ENCODE measurements at places on chromosomes 4 and X.
A peak's percentile ranks its signal among the peaks of the same experiment; 100 is the strongest.

- H3K4me3 ChIP-seq, result no peak overlapping the region
- H3K27ac ChIP-seq, result peak overlapping the region; percentile 82
- no peak for DNase-seq
- no peaks in the 10 kb centered on the region for H3K27me3 ChIP-seq
- H3K4me1 ChIP-seq, result peaks cover 53% of the 10 kb centered on the region
Observed at GRCh38 chrX:72120837-72121236, 10.9 kb downstream of the RTL5 start.

GRCh38 chr4:84495118-84495793, 3.8 kb downstream of the NKX6-1 start:
- peaks cover 46% of the 10 kb centered on the region for H3K4me1 ChIP-seq
- no peak for DNase-seq
- no peak overlapping the region for H3K4me3 ChIP-seq
- H3K36me3 ChIP-seq, result no peaks in the 10 kb centered on the region
- peaks cover 100% of the 10 kb centered on the region for H3K27me3 ChIP-seq
- no peak overlapping the region for H3K27ac ChIP-seq

- H3K36me3 ChIP-seq, result no peaks in the 10 kb centered on the region
- DNase-seq, result no peak
- H3K27ac ChIP-seq, result no peak overlapping the region
- no peak overlapping the region for H3K4me3 ChIP-seq
Observed at GRCh38 chr4:80967346-80967745, 63.2 kb upstream of the BMP3 start.

DNA sequence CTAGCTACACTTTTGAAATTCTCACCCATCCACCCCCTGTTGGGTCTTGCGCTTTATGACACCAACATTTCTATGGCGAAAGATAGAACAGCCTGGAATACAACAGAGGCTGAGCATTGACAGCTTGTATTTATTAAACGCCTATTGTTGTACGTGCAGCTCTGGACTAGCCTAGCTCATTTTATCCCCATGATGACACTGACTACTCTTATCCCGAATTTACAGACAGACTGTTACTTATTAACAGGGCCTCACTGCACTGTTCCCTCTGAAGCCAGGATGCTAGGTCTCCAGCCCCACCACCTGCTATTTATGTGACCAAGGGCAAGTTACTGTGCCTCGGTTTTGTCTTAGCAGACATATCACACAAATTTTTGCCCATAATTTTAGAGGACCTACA, 1.0 kb upstream of the RFC1 start:
- no peaks in the 10 kb centered on the region for H3K27me3 ChIP-seq
- no peaks in the 10 kb centered on the region for H3K36me3 ChIP-seq
- H3K4me3 ChIP-seq, result no peak overlapping the region

DNA sequence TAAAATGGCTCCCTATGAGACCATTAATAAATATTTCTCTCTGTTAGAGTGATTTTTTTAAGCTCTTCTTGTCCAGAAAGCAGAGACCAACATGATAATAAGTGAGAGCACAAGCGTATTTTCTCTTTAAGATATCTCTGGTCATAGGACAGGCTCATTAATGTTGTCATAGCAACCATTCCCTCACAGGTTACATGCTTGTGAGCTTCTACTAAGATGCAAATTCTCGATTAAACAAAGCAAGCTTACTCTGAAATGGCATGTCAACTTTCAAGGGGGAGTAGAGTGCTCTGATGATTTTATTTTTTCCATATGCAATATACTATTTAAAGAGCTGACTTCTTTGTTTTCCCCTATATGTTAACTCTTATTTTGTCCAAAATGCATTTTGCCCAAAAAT, 487.2 kb upstream of the LCORL start:
- H3K4me1 ChIP-seq, result no peaks in the 10 kb centered on the region
- no peaks in the 10 kb centered on the region for H3K27me3 ChIP-seq
- no peaks in the 10 kb centered on the region for H3K36me3 ChIP-seq
- no peak for DNase-seq
- H3K27ac ChIP-seq, result no peak overlapping the region
- H3K4me3 ChIP-seq, result no peak overlapping the region

DNA sequence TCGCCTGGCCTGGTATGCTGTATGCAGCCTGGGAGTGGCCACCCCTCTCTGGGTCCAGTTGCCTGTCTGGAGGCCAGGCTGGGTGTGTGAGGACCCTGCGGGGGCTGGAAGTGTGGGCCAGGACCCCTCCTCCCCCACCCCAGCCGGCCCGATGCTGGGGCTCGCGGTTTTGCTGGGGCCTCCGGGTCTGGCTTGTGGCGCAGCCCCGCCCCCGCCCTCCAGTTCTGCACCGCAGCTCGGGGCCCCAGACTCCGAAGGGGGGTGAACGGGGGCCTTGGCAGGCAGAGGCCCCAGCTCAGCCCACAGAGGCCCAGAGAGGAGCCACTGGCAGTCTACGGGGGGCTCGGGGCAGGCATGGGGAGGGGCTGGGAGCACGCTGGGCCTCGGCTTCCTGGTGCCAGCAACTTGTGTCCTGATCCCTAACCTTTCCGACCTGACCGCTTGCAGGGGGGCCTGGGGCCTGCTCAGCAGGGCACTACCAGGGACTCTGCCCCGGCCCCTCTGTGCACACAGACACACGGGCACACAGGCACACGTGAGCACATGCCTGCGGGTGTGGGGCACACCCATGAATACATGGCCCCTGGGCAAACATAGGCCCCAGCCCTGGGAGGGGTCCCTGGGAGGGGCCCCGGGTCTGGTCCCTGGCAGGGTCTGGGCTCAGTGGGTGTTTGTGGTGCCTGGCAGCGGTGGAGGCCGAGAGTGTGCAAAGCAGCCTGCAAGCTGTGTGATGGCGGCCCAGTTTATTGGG, 21.4 kb upstream of the FGFR3 start:
- H3K4me1 ChIP-seq, result peaks cover 3% of the 10 kb centered on the region
- no peak for DNase-seq
- H3K27me3 ChIP-seq, result no peaks in the 10 kb centered on the region
- H3K27ac ChIP-seq, result no peak overlapping the region
- H3K36me3 ChIP-seq, result no peaks in the 10 kb centered on the region

DNA sequence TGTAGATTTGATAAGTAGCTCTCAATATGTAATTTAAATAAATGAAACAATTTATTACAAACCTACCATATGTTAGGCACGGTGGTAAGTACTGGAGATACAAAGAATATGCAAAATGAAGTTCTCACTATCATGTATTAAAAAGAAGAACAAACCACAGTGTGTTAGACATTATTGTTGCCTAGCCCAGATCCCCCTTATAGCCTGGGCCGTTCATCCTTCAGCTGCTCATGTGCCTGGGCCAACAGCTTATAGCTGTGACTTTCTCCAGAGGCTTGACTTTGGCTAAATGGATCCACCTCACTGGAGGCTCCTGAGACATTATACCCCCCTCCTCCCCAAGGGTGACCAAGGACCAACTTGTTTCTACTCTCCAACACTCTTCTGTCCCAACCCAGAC, 29.8 kb upstream of the CCNG2 start:
- H3K27me3 ChIP-seq, result peaks cover 4% of the 10 kb centered on the region
- H3K27ac ChIP-seq, result no peak overlapping the region
- H3K36me3 ChIP-seq, result no peaks in the 10 kb centered on the region
- DNase-seq, result no peak

DNA sequence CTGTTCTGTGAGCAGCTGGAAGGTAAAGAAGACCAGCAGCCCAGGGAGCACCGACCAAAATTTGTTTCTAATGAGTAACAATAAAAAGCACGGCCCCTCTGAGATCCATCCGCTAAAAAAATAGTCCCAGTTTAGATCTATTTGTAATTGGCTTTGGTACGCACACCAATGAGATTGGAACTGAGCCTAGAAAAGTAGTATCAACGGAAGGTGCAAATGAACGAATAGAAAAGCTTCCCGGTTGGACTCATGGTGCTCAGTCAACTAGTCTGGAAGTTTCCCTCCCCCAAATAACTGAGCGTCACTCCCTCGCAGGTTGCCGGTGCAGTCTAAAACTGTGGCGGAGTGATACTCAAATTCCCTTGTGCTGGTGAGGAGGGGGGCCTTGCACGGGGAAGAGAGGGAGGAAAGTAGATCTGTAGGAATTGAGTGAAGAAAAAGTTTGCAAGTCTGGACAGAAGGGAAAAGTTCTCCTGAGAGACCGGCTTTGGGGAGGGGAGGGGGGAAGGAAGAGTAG, at the start of gene COL4A5:
Gene COL4A5 (plus strand): TSS at position 413 of the 517 bp plus-strand sequence. CDS start 288 bp downstream, outside the sequence.
- H3K4me3 ChIP-seq, result peak within 1 kb of the TSS; percentile 42
- no peaks in the 10 kb centered on the region for H3K36me3 ChIP-seq
- peak; percentile 25 for DNase-seq
- H3K27ac ChIP-seq, result peak within 1 kb of the TSS; percentile 62
- no peaks in the 10 kb centered on the region for H3K4me1 ChIP-seq

DNA sequence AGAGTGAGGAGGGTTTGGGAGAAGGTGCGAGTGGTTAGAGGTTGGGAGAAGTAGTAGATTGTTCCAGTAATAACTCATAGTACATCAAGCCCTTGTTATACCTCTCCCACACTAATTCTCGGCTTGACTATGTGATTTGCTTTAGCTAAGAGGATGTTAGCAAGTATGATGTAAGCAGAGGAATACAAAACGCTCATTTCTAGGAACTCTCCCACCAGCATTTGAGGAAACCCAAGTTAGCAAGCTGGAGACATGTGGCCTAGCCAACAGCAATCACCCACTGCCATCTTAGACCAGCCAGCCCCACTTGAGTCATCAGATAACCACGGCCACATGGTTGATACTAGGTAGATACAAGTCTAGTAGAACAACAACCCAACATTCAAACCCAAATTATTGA, 14.2 kb downstream of the FTHL17 start:
- no peaks in the 10 kb centered on the region for H3K27me3 ChIP-seq
- H3K4me3 ChIP-seq, result no peak overlapping the region
- no peaks in the 10 kb centered on the region for H3K4me1 ChIP-seq
- H3K36me3 ChIP-seq, result no peaks in the 10 kb centered on the region

- H3K4me1 ChIP-seq, result no peaks in the 10 kb centered on the region
- H3K36me3 ChIP-seq, result peaks cover 18% of the 10 kb centered on the region
- no peak overlapping the region for H3K4me3 ChIP-seq
- H3K27me3 ChIP-seq, result no peaks in the 10 kb centered on the region
Observed at GRCh38 chr4:128877934-128878333, 68.4 kb downstream of the JADE1 start.

DNA sequence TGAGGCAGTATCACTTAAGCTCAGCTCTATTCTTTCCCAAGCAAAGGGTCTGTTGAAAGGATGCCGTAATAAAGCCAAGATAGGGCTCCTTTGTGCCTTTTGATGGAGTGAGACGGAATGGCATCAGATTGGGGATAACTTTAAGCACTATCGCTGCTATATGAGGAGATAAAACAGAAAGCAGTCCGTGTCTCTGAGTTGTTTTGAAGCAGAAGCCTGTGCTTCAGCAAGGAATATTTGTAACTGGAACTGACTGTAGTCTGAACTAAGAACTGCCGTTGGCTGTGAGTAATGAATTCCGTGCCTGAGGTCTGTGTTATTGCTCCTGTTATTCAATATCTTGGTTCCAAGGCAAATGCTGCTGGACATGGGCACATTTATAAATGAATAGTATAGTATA, 297.4 kb downstream of the ANKRD50 start:
- H3K36me3 ChIP-seq, result no peaks in the 10 kb centered on the region
- no peaks in the 10 kb centered on the region for H3K4me1 ChIP-seq
- H3K27ac ChIP-seq, result no peak overlapping the region
- no peaks in the 10 kb centered on the region for H3K27me3 ChIP-seq
- DNase-seq, result no peak
- no peak overlapping the region for H3K4me3 ChIP-seq

GRCh38 chr4:115790812-115791211, 677.4 kb upstream of the NDST4 start:
- H3K4me3 ChIP-seq, result no peak overlapping the region
- H3K27me3 ChIP-seq, result no peaks in the 10 kb centered on the region
- H3K27ac ChIP-seq, result no peak overlapping the region
- no peaks in the 10 kb centered on the region for H3K36me3 ChIP-seq
- no peaks in the 10 kb centered on the region for H3K4me1 ChIP-seq

DNA sequence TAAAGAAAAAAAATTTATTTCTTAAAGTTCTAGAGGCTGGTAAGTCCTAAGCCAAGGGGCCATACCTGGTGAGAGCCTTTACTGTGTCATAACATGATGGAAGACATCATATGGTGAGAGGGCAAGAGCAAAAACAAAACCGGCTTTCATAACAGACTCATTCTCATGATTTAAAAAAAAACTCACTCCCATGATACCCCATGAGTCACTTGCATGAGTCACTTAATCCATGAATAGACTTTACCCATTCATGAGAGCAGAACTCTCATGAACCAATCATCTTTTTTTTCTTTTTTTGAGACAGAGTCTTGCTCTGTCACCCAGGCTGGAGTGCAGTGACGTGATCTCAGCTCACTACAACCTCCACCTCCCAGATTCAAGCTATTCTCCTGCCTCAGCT, 369.7 kb upstream of the DIAPH2 start:
- H3K4me1 ChIP-seq, result no peaks in the 10 kb centered on the region
- no peak overlapping the region for H3K27ac ChIP-seq
- no peak overlapping the region for H3K4me3 ChIP-seq
- no peak for DNase-seq
- no peaks in the 10 kb centered on the region for H3K36me3 ChIP-seq
- no peaks in the 10 kb centered on the region for H3K27me3 ChIP-seq

Data from heart right ventricle (tissue), 16 donors.